Upper lobe of left lung (tissue), 6 donors: ENCODE measurements at places on chromosomes 4 and X. TPM values are rescaled to one million over a fixed set of nuclear protein-coding genes. Genes with fewer than 3 reads are reported as not detected.

The PASD1 gene
- total RNA-seq = not detected

GRCh38 chr4:122712782-122713181 lies 19.7 kb upstream of the BBS12 start:
- no peak overlapping the region for H3K27ac ChIP-seq
- DNase-seq = no peak
- no peaks in the 10 kb centered on the region for H3K4me1 ChIP-seq
- no peaks in the 10 kb centered on the region for H3K27me3 ChIP-seq
- H3K4me3 ChIP-seq = no peak overlapping the region

DNA sequence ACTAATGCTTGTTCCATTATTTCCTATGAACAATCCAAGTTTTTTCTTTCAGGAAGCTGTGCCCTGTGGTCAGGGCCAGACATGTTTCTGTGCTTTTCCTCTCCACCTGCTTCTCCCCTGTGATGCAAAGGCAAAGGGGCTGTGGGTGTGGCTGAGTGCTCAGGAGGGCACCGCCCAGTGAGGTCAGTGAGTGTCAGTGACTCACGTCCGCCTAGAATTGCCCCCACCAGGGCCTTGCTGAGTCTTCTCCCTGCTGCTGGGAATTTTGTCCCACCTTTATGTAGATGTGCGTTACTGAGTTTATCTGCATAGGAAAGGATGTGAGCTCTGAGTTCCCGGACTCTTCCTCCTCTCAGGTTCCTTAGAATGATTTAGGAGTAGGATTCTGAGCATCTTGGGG lies 283.2 kb downstream of the DCHS2 start:
- DNase-seq = no peak
- no peaks in the 10 kb centered on the region for H3K27me3 ChIP-seq
- no peaks in the 10 kb centered on the region for H3K36me3 ChIP-seq
- H3K27ac ChIP-seq = no peak overlapping the region

GRCh38 chr4:8090744-8091301 lies 67.8 kb downstream of the ABLIM2 start:
- no peaks in the 10 kb centered on the region for H3K36me3 ChIP-seq
- no peak overlapping the region for H3K27ac ChIP-seq
- DNase-seq = no peak
- H3K4me3 ChIP-seq = no peak overlapping the region
- H3K27me3 ChIP-seq = no peaks in the 10 kb centered on the region
- no peaks in the 10 kb centered on the region for H3K4me1 ChIP-seq

- no peaks in the 10 kb centered on the region for H3K36me3 ChIP-seq
- H3K4me3 ChIP-seq = no peak overlapping the region
- DNase-seq = no peak
These were observed 259.4 kb upstream of the PCDH7 start for GRCh38 chr4:30460818-30461217.

The INTU gene
- total RNA-seq = 13.6 TPM

GRCh38 chrX:18899796-18900380 lies 84.0 kb downstream of the PHKA2 start:
- DNase-seq = peak; percentile 22
- no peaks in the 10 kb centered on the region for H3K36me3 ChIP-seq
- H3K27me3 ChIP-seq = no peaks in the 10 kb centered on the region
- H3K27ac ChIP-seq = no peak overlapping the region
- H3K4me3 ChIP-seq = no peak overlapping the region

The FGF5 gene
- not detected for total RNA-seq

DNA sequence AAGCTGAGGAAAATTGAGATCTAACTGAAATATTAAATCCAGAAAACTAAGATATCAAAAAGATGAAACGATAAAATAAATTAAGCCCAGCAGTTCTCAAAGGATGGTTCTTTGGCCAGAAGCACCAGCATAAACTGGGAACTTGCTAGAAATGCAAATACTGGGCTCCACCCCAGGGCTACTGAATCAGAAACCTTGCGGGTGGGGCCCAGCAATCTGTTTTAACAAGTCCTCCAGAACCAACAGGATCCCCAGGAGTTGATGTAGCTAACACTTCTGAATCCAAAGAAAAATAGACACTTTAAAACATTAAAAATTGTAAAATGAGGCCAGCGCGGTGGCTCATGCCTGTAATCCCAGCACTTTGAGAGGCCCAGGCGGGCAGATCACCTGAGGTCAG lies 14.1 kb upstream of the TMEM154 start:
- no peaks in the 10 kb centered on the region for H3K27me3 ChIP-seq
- H3K4me3 ChIP-seq = no peak overlapping the region
- DNase-seq = no peak
- H3K27ac ChIP-seq = no peak overlapping the region
- H3K4me1 ChIP-seq = no peaks in the 10 kb centered on the region

The ARR3 gene
- total RNA-seq = not detected

- no peaks in the 10 kb centered on the region for H3K36me3 ChIP-seq
- H3K27me3 ChIP-seq = no peaks in the 10 kb centered on the region
- DNase-seq = peak; percentile 89
- peaks cover 10% of the 10 kb centered on the region for H3K4me1 ChIP-seq
These were observed 5.6 kb downstream of the PRDM8 start for GRCh38 chr4:80202741-80203553.

DNA sequence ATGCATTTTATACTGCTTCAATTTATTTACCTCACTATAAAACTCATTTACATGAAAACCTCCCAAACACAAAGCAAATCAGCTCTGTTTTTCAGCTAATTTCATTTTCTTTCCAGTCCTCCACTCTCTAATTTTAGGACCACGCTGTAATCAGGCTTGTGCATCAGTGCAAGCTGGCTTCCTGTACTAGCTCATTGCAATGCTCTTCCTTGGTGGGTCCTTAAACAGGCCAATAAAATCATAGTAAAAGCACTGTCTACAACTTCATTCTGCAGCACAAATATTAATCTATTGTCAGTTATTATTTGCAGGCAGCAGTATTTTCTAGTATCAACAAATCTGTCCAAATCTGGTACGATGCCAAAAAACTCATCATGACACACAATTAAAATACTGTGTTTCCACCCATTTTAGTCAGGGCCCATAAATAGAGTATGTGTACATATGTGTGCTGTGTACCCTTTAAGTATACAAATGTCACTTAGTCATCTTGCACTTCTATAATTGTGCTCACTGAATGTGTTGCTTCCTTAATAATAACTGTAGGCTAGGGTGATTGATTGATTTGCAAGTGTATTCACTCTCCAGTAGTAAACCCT lies 178.2 kb upstream of the HCCS start:
- DNase-seq = no peak
- no peaks in the 10 kb centered on the region for H3K4me1 ChIP-seq
- no peaks in the 10 kb centered on the region for H3K27me3 ChIP-seq

The IL2RG gene
- 43.8 TPM for total RNA-seq

The SPANXN3 gene
- total RNA-seq = not detected
